Stimulated activated CD8-positive, alpha-beta memory T cell treated with anti-CD3 and anti-CD28 coated beads, Interleukin-7, amount 100 ng/mL, for 4 hours (primary cell): ENCODE measurements at places on chromosomes 16 and 17.

GRCh38 chr17:57154921-57155320 lies 69.9 kb downstream of the AKAP1 start:
- DNase-seq, result no peak

DNA sequence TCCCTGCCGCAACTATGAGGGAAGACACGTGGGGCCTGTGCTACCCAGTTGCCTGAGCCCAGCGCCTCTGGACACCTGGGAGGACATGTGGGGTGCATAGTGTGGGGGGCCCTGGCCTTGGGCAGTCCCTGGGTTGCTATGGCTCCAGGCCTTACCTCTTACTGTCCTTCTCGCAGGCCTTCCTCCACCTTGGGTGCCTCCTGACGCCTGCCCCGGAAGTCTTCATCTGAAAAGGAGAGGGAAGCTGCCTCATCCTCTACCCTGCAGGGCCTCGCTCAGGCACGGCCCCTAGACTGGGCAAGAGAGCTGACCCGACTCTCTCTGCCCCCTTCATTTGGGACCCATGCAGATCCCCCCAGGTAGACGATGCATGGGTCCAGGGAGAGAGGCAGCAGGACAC lies 16.5 kb upstream of the MRPS23 start:
- DNase-seq, result no peak

- DNase-seq, result no peak
These were observed 4.2 kb downstream of the HAS3 start for GRCh38 chr16:69109486-69110270.

DNA sequence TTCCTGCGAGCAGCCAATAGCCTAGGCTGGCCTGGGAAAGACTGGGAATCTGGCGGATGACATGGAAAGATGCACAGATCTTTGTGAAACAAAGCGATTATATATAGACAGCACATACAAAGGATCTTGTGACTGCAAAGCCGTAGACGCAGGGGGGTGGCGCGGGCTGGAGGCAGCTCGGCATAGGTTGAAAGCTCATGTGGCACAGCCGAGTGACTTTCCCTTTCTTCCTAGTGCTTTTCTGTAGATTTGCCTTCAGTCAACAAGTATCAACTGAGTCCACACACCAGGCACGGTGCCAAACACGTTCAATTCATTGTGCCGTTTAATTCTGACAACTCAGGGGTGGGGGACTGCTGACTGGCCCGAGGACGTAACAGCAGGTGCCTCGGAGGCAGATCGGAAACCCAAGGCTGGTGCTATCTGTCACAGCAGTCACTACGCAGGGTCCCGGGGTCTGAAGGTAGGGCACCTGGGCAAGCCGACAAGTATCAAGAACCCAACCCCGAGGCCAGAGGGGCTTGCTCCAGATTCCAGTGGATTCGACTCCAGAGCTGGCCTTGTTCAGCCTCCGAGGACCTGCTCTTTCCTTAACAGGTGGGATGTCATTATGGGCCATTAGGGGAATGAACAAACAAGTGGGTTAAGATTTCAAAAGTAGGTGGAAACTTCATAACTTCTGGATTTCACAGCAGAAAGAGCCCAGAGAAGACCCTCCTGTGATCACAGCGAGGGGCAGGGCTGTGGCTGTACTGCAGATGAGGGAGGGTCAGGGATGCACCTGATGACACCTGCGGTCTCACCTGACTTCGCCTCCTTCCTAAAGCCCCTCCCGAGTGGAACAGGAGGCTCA lies 5.9 kb downstream of the PAM16 start:
- no peak for DNase-seq

DNA sequence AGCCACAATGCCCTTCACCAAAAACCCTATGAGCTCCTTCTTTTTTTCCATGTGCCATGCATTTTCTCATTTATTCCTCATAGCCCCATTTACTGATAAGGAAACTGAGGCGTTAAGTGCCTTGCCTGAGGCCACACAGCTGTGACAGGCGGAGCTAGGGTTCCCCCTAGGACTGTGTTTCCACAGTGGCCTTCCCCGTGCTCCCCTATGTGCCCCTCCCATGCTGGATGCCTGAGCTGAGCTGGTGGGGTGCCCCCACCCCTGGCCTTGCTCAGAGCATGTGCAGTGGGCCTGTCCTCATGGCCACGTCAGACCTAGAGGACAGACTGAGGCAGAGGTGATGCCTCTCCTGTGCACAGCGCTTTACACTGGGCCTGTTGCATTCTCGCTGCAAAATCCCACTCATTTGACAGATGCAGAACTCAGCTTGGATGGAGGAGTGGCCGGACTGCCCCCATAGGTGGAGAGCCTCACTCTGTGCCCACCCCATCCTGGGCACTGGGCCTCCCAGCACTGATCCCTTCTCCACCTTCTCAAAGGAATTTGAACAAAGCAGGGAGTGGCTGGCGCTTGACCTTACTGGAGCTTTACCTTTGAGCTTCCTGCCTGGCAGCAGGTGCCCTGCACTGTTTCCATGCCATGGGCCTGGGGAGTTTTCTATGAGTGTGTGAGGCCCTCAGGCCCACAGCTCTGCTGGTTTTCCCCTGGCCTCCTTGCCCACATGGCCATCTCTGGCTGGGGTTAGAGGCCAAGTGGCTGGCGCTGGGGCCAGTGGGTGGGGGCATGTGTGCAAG lies 2.6 kb downstream of the MAP2K3 start:
- peak; percentile 38 for DNase-seq

- no peak for DNase-seq
These were observed 381 bp downstream of the CTNS start for GRCh38 chr17:3636908-3637373.
